ENCODE measurements at places on chromosomes 7 and 10. TPM values are rescaled to one million over a fixed set of nuclear protein-coding genes. Genes with fewer than 3 reads are reported as not detected.

The HYAL4 gene
- total RNA-seq: not detected

The VSTM2A gene
- total RNA-seq: not detected

The SMO gene
- total RNA-seq: 4.8 TPM

The TFEC gene
- not detected for total RNA-seq

The FAM149B1 gene
- total RNA-seq: 31.6 TPM

The PCLO gene
- total RNA-seq: 0.19 TPM

The GTF2IRD1 gene
- total RNA-seq: 4.4 TPM

The TBXAS1 gene
- total RNA-seq: 0.19 TPM

The TRIM74 gene
- not detected for total RNA-seq

The MTURN gene
- total RNA-seq: 18.9 TPM

The SNCG gene
- total RNA-seq: 36.1 TPM

The SAP25 gene
- total RNA-seq: not detected

The CPED1 gene
- 52.1 TPM for total RNA-seq

The BAIAP2L1 gene
- total RNA-seq: 3.1 TPM

The CALHM3 gene
- total RNA-seq: not detected

The FANK1 gene
- total RNA-seq: 5.4 TPM

The FEZF1 gene
- total RNA-seq: not detected

The PDZD7 gene
- total RNA-seq: 3.1 TPM

The SPDYE6 gene
- not detected for total RNA-seq

The PIK3AP1 gene
- 0.85 TPM for total RNA-seq

The PARD3 gene
- 67.1 TPM for total RNA-seq

The OGDHL gene
- 0.38 TPM for total RNA-seq

The DRGX gene
- not detected for total RNA-seq

The HECW1 gene
- not detected for total RNA-seq

The BET1 gene
- 38.2 TPM for total RNA-seq

The RAMP3 gene
- total RNA-seq: 0.28 TPM

The IGFBP1 gene
- 1.2 TPM for total RNA-seq

The HTR5A gene
- not detected for total RNA-seq

The ANKRD30A gene
- not detected for total RNA-seq

The SH3PXD2A gene
- total RNA-seq: 18.0 TPM

The FAM25A gene
- not detected for total RNA-seq

The ANKRD16 gene
- 9.3 TPM for total RNA-seq

The MSMB gene
- not detected for total RNA-seq

The CAMK2B gene
- total RNA-seq: 0.28 TPM

The CCAR1 gene
- 33.4 TPM for total RNA-seq

The AGAP9 gene
- total RNA-seq: 1.5 TPM

The HERC4 gene
- total RNA-seq: 152 TPM

The METTL27 gene
- 9.9 TPM for total RNA-seq

The CDK1 gene
- total RNA-seq: 84.0 TPM

The POLR2J2 gene
- 1.7 TPM for total RNA-seq

The GIMAP5 gene
- total RNA-seq: 0.28 TPM

The CTAGE4 gene
- total RNA-seq: 0.28 TPM
